ENCODE measurements at places on chromosomes 6 and 20. TPM values are rescaled to one million over a fixed set of nuclear protein-coding genes. Genes with fewer than 3 reads are reported as not detected.

SNRPB gene
- 195 TPM for total RNA-seq

UCKL1 gene
- total RNA-seq: 40.1 TPM

CTCFL gene
- 0.21 TPM for total RNA-seq

- peak; percentile 8 for DNase-seq
These were observed 259.1 kb upstream of the FERMT1 start for GRCh38 chr20:6381887-6382286.

- DNase-seq: no peak
These were observed 102.3 kb downstream of the EDN3 start for GRCh38 chr20:59402681-59403080.

LY6G5C gene
- total RNA-seq: 22.0 TPM

DNA sequence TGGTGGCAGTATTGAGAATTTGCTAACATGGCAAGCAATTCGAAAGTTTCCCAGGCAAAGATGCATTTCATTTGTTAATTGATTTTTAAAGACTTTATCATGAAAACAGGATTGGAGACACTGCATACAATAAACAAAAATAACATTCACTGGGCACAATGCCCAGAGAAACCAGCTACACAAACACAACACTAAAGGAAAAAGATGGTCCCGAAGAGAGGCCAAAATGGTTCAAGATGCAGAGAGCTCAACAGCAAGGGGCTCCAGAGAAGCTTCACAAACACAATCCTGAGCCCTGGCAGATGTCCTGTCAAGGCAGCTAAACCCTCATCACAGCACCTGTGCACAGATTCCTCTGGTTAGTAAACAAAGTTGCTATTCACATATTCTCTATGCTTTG, 79.3 kb downstream of the INSM1 start:
- no peak for DNase-seq

TTLL9 gene
- total RNA-seq: 0.46 TPM

DNA sequence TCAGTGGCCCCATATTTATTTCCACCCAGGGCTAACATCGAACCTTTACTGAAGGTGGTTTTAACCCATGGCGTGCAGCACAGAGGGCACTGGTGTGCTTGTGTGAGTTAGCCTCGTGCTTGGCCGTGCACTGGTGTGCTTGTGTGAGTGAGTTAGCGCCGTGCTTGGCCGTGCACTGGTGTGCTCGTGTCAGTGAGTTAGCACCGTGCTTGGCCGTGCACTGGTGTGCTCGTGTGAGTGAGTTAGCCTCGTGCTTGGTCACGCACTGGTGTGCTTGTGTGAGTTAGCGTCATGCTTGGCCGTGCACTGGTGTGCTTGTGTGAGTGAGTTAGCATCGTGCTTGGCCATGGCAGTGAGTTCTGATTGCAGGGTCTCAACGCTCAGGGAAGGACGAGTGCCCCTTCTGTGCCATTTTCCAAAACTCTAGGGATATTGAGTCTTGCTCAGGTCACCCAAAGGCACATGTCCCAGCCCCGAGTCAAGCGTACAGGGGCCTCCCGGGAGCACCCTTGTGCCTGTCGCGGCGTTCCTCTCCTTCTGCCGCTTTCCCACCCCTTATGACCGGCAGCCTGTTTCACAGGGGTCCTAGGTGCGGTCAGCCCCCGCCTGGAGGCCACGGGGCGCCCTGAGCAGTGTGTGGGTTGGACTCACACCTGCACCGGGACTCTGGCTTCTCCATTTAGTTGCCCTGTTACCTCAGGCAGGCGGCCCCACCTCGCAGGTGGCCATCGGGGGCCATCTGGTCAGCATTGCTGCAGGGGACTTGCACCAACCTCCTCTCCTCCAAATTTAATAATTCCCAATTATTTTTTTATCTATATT, 399.1 kb downstream of the CDH4 start:
- no peak for DNase-seq

- no peak for DNase-seq
These were observed 26.4 kb upstream of the PAQR8 start for GRCh38 chr6:52335576-52335975.

DNA sequence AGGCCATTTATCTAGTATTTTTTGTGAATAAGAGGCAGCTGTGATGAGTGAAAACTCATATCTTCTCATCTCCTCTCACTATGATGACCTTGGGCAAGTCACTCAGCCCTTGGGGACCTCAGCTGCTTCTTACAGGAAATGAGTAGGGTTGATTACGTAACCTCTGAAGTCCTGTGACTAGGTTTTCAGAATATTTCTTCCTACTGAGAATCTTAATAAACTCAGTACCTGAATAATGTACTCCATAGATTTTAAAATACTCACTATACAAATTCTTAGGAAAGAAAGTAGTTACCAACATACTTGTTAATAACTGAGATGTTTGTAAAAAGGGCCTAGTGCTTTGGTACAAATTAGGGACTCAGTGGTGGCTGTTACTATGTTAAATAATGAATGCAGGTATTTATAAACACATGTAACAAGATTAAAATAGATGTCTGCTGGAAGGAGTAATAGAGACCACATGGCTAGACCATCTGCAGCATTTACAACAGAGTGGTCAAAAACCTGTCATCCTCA, 60.9 kb downstream of the RPRD1B start:
- DNase-seq: no peak

- no peak for DNase-seq
These were observed 4.9 kb downstream of the SRMS start for GRCh38 chr20:63542696-63543095.

GRCh38 chr6:98747960-98748359, 86.4 kb upstream of the POU3F2 start:
- DNase-seq: no peak

DNA sequence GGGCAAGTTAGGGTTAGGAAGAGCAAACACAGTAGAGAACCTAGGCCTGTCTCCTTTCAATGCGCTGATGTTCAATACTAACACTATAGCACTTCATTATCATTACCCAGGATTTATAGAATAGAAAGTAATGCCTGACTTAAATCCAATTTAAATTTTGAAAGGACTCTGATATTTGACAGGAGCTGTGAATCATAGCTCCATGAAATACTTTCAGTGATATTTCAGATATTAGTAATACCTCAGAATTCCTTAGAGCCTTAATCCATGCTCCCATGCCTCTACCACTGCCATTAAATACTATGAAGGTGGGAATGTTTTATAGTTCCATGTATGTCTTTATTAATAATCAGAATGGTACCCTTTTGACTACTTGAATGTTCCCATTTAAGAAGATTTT, 530.2 kb downstream of the BCKDHB start:
- no peak for DNase-seq

DNA sequence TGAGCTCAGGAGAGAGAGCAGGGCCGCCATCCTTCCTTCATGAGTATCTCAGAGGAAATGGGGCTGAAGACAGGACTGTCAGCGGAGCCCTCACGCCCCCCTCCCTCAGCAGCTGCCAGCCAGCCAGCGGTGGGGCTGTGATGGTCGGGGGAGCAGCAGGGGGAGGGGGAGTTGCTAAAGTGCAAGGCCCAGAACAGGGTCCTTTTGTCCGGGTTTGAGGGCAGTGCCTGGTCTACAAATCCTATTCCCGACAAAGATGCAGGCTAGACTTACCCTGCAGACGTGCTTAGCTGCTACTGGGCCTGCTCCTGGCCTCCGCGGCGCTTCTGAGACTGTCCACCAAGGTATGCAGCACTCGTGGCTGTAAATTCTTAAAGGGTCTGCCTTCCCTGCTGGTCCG, 593.4 kb upstream of the CDH4 start:
- DNase-seq: no peak

DNA sequence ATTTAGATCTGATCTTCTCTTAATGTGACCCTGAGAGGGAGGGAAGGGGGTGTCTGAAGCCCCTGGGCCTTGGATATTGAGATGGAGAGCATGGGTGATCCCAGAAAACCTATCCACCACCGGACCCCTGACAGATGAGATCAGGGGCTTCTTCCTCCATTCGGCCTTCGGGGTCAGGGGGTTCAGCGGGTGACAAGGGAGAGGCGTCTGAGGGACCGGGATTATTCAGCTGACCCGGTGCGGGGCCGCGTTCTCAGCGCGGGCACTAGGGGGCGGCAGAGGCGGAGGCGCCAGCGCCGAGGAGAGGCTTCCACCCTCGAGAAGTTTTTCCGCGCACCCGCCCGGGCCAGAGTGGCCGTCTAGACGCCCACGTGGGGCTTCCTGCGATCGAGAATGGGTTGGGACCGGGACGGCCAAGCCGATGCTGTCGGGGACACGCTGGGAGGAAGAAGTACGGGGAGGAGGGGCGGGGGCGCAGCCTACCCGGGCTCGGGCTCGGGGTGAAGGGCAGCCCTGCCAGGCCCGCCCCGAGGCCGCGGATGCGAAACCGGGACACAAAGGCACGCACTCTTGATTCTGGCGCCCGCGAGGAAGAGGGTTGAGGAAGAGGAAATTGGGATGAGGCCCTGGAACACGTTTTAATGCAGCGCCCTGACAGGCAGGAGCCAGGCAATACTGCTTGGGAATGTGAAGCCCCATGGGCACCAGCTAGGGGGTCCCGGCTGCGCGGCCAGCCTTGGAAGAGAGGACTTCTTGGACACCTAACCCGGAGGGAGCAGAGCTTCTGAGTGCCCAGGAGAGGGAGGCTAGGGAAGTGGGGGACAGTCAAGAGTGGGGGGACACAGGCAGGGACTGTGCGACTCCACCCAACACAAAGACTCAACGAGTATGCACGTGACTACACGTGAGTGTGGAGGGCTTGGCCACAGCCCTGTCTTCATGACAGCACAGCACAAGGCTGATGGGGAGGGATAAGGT, 30.6 kb downstream of the COL11A2 start:
- DNase-seq: peak; percentile 91

AAR2 gene
- 20.3 TPM for total RNA-seq

GRCh38 chr6:24257282-24257681, 100.6 kb downstream of the DCDC2 start:
- no peak for DNase-seq

GRCh38 chr20:16771213-16771612, 23.1 kb downstream of the OTOR start:
- no peak for DNase-seq

DNA sequence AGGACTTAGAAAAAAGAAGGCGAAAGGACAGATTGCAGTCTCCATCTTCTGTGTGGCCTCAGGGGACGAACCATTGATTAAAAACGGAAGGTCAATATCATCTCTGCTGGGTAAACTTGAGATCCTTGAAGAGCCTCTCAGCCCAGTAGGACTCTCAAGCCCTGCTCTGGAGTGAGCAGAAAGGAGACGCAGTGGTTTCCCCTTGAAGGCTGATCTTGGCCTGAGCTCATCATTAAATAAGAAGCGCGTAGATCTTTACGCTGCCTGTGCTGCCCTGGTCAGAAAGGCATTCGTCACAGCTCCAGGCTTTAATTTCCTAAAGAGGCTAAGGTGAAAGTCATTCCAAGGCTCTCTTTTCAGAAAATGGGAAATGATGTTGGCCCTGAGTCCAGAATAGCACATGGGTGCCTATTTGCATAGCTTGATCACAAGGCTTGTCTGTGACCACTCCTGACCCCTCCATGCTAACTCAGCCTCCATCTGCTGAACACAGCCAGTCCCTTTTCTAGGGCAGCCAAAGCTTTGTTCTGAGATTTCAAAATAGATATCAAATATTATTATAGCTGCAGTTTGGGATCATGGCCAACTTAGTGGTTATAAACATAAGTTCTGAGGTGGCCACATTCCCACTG, 29.3 kb upstream of the XRN2 start:
- no peak for DNase-seq

DNA sequence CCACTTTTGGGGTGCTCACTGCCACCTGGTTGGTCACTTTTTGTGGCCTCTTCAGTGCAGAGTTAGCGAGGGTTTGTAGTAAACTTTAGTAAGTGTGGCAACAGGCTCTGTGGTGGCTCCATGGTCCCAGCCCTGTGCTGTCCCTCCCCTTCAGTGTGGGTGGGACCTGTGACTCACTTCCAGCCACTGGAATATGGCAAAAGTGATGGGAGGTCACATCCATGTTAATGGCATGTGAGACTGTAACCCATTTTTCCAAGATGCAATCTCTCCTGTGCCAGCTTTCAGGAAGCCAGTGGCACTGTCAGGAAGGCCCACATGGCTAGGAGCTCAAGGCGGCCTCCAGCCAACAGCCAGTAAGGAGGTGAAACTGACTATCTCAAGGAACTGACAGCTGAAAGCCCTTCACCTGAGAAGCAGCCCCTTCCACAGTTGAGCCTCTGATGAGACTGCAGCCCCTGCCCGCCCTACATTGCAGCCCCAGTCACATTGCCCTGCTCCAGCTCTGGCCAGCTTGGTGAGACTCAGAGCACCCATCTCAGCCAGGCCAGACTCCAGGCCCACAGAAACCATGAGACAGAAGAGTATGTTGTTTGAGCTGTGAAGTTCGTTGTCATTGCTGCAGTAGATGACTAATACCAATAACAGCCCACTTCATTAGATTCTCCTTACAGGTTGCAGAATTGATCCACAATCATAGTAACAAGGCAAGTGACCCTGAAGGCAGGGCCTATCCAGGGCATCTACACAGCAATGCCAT, 13.1 kb upstream of the CST7 start:
- no peak for DNase-seq

NRSN1 gene
- not detected for total RNA-seq

DNA sequence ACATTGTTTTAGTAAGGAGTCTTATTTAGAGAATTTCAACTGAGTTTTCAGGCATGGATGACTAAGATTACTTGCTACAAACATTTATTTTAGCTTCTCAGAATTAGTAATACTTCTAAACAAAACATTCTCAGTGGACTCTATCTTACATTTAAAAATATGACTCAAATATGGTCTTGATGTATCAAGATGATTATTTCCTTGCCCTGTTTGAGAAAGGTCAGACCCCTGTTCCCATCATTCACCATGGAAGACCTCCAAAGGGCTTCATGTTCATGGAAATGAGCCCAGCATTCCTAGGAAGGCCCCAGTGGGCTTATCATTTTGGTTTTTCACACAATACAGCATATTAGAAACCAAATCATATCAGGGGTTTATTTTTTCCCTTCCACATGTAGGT, 24.6 kb upstream of the TRPC4AP start:
- DNase-seq: no peak

- DNase-seq: no peak
These were observed 35.5 kb downstream of the PYGB start for GRCh38 chr20:25283221-25283951.

C20orf141 gene
- not detected for total RNA-seq

DNA sequence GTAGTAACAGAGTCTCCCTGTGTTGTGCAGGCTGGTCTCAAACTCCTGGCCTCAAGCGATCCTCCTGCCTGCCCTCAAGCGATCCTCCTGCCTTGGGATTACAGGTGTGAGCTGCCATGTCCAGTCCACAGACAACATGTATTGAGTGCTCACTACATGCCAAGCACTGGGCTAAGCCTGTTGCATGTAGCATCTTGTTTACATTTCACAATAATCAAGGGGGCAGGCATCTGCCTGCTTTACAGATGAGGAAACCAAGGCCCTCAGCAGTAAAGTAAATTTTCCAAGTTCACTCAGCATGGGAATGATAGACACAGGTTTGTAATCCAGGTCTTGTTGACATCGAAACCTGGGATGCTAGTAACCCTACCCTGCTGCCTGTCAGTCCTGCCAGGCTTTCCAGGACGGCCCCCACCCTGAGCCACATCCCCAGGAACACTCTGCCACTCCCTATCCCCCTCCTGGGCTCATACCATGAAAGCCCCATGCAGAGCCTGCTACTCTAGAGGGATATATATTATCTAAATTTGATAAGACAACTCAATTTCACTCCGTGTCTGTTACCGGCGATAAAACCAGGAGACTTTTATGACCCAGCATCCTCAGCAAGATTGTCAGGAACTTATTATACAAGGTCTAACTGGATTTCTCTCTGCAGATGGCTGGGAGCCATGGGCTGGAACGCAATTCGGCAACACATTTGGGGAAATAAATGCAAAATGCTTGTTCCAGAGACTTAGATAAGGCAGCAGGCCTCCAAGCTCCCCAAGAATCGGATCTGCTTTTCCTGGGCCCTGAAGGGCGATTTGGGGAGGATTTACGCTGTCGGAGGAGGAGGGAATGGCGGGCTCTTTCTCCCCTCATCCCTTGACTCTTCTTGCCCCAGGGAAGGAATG, 30.4 kb downstream of the CD40 start:
- DNase-seq: no peak

WFDC5 gene
- not detected for total RNA-seq

All from endothelial cell (in vitro differentiated cells).